LHCN-M2 (cell line): ENCODE measurements at places on chromosomes 4 and X.

GRCh38 chr4:151876381-151876988, 115.7 kb upstream of the GATB start:
- DNase-seq, result no peak

GRCh38 chrX:64229154-64229553, 1.3 kb downstream of the ASB12 start:
- DNase-seq, result no peak

DNA sequence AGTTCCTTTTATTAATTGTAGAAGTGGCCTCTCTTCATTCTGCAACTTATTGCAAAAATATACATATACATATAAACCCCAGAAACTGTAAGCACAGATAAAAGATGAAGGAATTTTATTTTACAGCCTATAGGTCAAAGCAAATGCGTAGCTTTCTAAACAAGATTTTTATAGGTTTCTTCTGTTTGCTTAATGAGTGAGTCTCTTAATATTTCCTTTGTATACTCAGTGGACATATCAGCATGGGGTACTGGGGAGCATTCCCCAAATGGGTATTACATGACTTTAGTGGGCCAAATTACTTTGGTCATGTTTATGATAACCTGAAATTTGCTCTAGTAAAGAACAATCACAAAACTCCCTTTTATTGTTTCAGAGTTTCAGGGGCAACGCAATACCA, 1698.6 kb upstream of the IGFBP7 start:
- DNase-seq, result no peak

DNA sequence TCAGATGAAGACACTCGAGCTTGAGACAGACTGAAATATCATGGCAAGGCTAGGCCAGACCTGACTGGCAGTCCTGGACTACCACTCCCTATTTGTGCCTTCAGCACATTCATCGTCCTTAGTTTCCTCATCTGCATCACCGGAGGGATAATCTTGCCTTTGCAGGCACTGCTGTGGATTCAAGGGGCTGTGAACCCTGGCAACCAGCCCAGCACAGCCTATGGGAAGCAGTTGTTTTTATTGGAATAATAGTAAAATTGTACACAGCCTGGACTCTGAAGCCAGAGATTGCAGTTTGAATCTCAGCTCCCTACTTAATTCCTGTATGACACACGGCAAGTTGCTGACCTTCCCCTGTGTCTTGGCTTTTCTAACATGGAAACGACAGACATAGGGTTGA, 161.0 kb downstream of the NSUN7 start:
- DNase-seq, result no peak

- no peak for DNase-seq
Observed at GRCh38 chrX:153634832-153635231, 12.2 kb upstream of the DUSP9 start.

DNA sequence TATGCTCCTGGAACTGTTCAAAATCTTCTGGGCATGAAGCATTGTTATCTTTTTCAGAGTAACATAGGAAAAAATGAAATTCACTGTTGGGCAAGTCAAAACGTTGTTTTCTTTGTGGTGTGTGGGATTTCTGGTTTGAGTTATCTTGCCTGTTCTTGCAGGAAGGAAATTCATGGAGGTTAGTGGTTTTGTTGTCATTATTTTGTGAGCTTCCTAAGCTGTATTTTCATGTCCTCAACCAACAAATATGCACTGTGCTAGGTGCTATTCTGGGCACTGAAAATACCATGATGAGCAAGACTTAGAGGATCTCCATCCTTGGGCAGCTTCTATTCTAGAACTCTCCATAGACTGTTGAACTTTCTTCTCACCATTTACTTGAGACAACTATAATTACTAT, 16.9 kb downstream of the SPINK2 start:
- DNase-seq, result peak; percentile 61
